ENCODE measurements at places on chromosomes 12 and 14.

DNA sequence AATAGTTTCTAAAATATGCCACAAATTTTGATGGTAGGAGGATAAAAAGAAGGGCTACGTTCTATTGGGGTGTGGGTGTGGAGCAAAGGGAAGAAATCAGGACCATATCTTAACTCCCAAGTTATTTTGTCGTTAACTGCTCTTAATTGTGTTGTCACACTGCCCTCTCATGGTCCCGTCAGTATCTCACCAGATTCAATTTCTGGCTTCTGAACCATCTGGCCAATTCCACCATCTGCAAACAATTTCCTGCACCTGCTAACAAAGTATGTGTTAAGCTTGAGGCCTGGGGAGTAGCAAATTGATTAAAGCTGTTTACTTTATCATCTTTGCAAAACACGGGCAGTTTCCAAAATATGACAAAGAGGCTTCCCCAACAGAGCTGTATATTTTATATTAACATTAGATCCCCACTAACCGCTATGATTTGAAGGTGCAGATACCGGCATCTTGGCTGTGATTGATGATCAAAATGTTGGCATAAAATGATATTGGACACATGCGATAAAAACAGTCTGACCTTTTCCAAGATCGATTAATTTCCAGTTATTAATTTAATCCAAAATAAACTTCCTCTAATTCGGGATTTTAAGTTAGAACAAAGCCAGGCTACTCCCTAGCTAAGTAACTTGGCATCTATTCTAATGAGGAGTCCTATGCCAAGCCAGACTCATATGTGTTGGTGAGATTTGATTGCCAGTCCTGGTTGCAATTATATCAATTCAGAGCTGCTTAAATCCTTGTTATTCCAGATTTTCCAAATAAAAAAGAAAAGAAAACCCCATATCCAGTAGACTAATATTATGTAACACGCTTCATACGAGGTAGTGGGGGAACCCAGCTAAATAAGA, 6.9 kb upstream of the DNM1L start:
- DNase-seq, result peak; percentile 84

DNA sequence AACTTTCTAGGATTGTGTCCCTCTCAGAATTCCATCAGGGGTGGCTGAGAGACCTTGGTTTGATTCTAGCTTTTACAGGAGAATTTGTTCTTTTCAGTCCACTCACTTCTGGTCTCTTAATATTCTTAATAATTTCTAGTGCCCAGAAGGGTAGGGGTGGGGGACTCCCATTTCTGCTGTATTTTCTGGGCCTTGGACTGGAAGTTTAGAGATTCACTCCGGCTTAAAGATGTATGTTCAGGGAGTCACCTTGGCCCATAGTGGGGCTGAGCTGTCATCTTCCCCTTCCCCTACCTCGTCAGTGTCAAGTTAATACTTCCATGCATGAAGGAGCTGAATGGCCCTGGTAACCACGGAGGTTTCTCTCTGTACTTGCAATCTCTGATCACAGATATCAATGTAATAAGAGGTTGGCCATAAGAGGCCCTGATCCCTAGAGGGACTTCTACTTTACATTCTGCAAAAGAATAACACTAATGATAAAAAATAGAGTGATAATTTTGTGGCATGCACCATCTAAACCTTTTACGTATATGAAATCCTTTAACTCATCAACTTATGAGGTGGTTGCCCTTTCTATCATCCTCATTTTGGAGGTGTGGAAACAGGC, 6.7 kb downstream of the KRT81 start:
- no peak for DNase-seq

DNA sequence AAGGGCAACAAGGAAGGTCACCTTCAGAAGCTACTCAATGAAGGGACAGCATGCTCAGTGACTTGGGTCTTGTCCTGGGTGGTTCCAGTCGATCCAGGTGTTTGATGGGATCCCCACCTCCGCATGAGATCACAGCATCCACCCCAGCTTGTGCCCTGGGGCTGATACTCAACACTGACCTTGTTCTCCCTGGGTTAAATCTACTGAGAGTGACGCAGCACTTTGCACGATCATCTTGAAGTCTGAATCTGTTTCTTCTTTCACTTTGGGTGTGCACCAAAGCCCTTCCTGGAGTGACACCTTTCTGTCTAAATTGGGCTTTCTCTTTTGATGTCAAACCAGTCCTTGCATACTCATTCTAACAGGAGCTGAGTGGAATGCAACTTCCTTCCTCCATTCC, 13.8 kb downstream of the NOS1 start:
- DNase-seq, result no peak

DNA sequence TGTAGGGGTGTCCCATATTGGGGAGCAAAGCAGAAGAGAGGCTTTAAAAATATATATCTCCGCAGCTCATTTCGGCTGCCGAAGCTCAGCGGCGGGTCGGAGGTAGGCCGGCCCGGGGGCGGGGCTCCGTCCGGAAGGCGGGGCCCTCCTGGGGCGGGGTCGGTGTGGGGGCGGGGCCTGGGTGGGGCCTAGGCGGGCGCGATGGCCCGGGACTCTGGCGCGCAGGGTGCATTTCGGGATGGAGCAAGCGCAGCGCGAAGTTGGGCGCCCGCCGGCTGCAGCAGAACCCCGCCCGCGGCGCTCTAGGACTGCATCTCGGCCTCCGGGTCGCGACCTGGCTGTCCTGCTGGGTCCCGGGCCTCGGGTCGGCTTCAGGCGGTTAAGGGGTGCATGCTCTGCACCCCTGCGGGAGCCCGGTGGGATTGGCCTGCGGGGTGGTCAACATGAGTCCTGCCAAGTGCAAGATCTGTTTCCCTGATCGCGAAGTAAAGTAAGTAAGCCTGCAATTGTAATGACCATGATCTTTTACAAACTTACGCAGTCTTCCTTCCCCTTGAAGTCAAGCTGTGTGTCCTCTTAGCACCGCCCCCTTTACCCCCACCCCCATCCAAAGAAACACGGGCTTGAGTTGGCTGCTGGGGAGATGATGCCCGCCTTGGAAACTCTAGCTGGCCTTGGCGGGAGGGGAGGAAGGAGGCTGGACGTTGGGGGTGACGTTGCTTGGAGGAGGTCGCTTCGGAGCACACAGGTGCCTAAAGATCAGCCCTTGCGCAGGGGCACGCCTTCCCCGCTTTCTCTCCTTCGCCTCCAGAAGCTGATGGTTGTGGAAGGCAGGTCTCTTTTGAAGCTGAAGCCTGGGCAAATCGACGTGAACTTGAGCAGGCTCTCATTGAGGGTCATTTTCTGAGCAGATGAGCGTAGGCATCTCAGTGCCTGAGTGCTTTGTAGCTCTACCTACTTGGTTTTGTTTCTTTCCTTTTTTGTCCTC, 38.4 kb downstream of the ACACB start:
- DNase-seq, result peak; percentile 97

All from GM23338 (cell line).